ENCODE measurements at places on chromosomes 5 and 9. TPM values are rescaled to one million over a fixed set of nuclear protein-coding genes. Genes with fewer than 3 reads are reported as not detected.

TEK gene
- 0.16 TPM for total RNA-seq

KCNV2 gene
- total RNA-seq = not detected

GPRIN1 gene
- 10.7 TPM for total RNA-seq

ADRA1B gene
- not detected for total RNA-seq

DAB2IP gene
- 0.38 TPM for total RNA-seq

P4HA2 gene
- 14.3 TPM for total RNA-seq

LCP2 gene
- total RNA-seq = 24.1 TPM

SLC36A2 gene
- total RNA-seq = not detected

CAMK4 gene
- 0.35 TPM for total RNA-seq

GFI1B gene
- total RNA-seq = 73.4 TPM

STPG3 gene
- not detected for total RNA-seq

SURF2 gene
- 38.3 TPM for total RNA-seq

SLC46A2 gene
- not detected for total RNA-seq

ISOC1 gene
- total RNA-seq = 54.0 TPM

WHRN gene
- total RNA-seq = 14.1 TPM

CPLANE1 gene
- 0.27 TPM for total RNA-seq

RHOBTB3 gene
- total RNA-seq = 142 TPM

DBH gene
- not detected for total RNA-seq

TMEFF1 gene
- total RNA-seq = 0.83 TPM

CER1 gene
- not detected for total RNA-seq

All from K562 (cell line).